NCI-H526 (cell line): ENCODE measurements at places on chromosomes 3 and 15.

GRCh38 chr3:76402926-76403325, 617.6 kb upstream of the ZNF717 start:
- DNase-seq, result no peak

GRCh38 chr3:38105525-38105924, 31.4 kb downstream of the ACAA1 start:
- no peak for DNase-seq

GRCh38 chr15:98743177-98743576, 94.8 kb downstream of the IGF1R start:
- DNase-seq, result no peak

DNA sequence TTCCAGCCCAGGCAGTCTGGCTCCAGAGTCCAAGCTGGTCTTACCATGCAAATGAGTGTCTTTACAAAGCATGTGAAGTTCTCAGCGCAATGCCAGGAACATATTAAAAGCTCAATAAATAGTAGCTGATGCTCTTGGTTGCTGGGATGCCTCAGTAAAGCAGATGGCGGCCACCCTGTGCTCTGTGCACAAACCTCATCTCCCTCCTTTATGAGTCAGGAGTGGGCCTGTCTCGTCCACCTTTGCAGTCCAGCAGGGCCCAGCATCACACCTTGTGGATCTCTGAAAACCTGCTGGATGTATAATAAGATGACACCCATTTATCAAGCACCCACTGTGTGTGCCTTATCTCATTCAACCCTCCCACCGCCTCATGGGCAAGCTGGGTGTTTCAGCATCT, 42.7 kb downstream of the FAM174B start:
- peak; percentile 14 for DNase-seq

- no peak for DNase-seq
Observed at GRCh38 chr3:30680789-30681648, 74.6 kb downstream of the TGFBR2 start.

DNA sequence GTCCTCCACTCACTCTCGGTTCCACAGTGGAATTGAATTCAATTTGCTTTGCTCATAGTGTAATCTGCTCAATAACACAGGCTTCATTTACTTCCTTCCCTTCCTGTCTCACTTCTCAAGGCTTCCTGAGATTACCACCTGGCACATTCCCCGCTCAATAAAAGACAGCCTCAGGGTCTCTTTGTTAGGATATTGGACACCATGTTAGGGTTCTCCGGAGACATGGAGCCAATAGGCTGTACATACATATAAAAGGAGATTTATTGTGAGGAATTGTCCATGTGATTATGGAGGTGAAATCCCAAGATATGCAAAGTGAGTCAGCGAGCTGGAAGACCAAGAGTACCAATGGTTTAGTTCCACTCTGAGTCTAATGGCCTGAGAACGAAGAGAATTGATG, 974.5 kb downstream of the CADM2 start:
- DNase-seq, result no peak

DNA sequence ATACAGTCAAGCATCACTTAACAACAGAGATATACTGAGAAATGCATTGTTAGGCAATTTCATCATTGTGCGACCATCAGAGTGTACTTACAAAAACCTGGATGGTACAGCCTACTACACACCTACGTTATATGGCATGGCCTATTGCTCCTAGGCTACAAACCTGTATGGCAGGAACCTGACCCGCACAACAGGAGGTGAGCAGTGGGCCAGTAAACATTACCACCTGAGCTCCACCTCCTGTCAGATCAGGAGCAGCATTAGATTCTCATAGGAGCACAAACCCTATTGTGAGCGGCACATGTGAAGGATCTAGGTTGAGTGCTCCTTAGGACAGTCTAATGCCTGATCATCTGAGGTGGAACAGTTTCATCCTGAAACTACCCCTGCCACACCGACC, 89.7 kb downstream of the SCAPER start:
- DNase-seq, result no peak

DNA sequence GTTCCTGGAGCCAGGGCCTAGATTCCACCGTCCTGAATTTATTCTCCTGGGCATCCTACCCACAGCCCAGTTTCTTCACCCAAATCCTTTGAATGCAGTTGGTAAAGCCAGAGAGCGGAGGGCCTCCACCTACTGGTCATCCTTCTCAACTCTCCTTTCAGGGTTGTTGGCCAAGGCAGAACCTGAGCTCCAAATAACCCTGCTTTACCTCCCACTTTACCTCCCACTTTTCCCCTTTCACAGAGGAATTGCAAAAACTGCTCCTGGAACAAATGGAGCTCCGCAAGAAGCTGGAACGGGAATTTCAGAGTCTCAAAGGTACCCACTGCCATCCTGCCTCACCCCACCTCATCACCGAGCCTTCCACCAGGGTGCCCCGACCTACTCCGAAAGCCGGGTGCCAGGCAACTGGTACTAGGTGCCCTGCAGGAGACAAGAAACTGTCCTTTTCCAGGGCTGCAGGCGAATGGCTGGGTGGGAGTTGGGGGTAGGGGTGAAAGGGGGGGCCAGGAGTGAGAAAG, 6.8 kb downstream of the SKOR1 start:
- peak; percentile 67 for DNase-seq

- DNase-seq, result no peak
Observed at GRCh38 chr3:107421170-107421792, 44.0 kb downstream of the CCDC54 start.

DNA sequence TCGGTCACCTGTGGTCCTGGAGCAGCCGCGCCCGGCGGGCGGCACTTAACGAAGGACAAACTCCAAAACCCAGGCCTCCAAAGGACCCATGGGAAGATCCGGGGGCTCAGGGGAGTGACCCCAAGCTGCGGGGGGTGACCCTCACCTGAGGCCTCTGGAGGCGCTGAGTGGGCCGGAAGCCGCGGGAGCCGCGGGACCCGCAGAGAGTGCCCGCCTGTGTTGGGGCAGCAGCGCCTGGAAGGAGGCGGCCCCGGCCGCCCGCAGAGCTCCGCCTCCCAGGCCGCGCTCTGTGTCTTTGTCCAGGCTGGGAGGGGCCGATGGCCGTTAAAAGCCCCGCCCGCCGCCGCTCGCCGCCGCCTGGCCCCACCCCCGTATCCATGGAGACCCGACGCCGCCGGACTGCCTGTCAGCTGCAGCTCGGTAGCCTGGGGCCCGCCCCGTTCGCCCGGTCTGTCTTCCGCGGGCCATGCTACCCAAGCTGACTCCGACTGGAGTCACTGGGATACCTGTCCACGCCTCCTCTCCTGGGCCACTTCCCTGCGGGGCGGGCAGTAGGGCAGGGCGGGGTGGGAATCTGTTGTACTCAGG, 15.3 kb upstream of the FANCD2 start:
- DNase-seq, result peak; percentile 95

DNA sequence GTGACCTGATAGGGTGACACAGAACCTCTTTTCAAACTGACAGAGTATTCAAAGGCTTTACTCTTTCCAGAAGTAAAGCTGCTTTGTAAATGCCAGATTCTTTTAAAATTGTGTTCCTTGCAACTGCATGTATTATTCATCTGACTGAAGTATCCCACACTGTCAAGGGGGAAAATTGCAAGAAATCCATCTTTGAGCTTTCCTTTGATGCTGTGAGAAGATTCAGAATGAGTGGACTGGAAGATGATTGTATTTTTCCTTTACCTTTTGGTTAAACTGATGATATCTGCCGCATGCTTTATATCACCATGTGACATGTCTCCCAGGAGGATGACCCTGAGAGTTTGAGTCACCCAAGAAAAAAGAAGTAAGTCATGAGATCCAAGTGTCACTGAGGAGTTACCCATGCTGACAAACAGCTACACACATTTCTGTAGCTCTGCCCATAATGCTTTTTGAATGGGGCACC, 250.8 kb upstream of the CBLB start:
- no peak for DNase-seq

DNA sequence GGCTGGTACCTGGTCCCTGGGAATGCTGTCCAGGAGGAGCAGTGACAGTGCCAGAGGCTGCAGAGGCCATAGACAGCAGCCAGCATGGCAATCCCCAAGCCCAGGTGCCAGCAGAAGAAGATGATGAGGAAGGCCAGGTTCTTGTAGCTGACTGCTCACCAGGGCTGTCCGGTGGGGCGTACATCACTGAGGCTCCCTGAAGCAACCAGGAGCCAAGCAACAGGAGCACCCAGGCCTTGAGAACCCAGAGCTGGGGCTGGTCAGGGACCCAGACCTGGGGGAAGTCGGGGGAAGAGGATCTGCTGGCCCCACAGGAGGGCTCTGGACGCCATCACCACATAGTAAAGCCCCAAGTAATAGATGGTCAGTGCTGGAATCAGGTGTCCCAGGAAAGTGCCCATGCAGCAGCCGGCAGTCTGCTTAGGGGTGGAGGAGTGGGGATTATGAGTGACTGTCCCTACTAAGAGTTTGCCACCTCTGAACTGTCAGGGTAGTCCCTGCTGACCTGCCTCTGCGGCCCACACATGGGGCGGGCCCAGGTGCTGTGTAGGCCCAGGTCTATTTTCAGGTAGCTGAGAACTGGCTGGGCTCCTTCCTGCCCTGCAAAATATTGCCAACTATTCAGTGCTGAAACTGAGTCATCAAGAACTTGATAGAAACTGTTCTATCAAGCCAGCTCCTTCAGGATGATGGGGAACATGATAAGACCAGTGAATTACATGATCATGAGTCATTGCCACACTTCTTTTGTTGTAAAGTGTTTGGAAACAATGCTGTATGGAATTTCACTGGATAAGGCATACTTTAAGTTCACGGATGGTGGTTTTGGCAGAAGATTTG, 68.7 kb downstream of the CHRD start:
- DNase-seq, result no peak

DNA sequence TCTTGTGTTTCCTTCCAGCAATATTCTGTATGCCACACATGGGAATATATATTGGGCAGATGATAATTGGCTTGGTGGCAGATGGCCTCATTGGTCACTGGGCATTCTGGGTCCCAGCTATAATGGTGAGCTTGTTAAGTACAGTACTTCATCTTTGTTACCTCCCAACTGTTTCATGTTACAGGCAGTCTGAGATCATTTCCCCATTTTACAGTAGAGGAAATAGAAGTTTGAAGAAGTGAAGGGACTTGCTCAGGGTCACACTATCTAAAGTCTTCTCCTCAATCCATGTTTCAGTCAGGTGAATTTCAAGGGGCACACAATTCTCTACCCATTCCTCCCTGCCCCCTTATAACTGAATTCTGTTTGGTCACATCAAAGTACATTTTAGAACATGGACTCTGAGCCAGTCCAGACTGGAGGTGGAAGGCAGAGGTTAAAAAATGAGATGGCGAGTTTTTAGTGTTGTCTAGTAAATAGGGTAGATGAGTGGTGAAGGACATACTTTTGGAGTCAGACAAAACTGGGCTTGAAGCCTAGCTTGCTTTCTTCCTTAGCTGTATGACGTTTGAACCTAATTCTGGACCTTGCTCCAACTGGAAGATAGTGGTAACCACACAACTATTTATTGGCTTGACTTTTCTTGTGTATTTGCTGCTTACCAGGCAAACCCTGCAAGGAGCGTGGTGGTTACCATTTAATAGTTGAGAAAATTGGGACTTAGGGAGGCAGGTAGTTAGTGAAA, 2.5 kb downstream of the EEFSEC start:
- DNase-seq, result no peak

GRCh38 chr3:184945886-184946625, 134.1 kb downstream of the VPS8 start:
- no peak for DNase-seq

- no peak for DNase-seq
Observed at GRCh38 chr3:99696497-99696896, 58.1 kb downstream of the COL8A1 start.

GRCh38 chr3:62774221-62774620, 101.0 kb downstream of the CADPS start:
- DNase-seq, result no peak

DNA sequence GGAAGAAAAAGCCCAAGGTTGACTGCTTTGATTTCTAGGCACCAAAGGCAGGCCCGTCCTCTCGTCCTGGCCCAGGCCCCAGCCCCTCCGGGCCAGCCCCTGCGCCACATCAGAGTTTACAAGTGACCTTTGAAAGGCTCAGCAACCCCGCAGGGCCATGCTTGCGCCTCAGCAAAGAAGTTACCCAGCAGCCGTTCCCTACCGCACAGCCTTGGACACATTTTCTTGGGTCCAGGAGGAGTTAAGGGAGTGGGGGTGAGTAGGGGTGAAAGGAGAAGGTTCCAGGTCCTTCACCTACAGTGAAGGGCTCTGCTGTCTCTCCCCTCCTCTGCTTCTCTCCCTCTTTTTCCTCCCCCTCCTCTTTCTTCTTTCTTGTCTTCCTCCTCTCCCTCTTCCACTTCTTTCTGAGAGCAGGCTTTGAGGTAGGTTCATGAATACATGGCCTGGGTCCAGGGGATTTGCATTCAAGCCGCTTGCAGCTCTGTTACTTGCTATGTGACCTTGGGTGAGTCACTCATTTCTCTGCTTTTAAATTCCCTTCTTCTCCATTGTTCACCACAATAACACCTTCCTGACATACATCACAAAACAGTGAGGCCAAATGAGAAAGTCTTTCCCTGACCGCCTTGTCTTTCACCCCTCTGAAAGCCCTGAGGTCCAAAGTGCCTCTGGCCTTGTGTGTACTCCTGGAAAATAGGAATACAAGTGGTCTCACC, 223.3 kb upstream of the TPRG1 start:
- DNase-seq, result no peak

- peak; percentile 20 for DNase-seq
Observed at GRCh38 chr3:125165189-125165947, 47.2 kb downstream of the SLC12A8 start.

- DNase-seq, result no peak
Observed at GRCh38 chr3:189276444-189277219, 104.9 kb downstream of the TPRG1 start.

GRCh38 chr3:122581622-122582021, 4.2 kb downstream of the PARP15 start:
- no peak for DNase-seq

- no peak for DNase-seq
Observed at GRCh38 chr15:52290329-52290728, 5.3 kb downstream of the MYO5C start.

GRCh38 chr3:120470870-120471269, 20.1 kb upstream of the FSTL1 start:
- DNase-seq, result no peak

DNA sequence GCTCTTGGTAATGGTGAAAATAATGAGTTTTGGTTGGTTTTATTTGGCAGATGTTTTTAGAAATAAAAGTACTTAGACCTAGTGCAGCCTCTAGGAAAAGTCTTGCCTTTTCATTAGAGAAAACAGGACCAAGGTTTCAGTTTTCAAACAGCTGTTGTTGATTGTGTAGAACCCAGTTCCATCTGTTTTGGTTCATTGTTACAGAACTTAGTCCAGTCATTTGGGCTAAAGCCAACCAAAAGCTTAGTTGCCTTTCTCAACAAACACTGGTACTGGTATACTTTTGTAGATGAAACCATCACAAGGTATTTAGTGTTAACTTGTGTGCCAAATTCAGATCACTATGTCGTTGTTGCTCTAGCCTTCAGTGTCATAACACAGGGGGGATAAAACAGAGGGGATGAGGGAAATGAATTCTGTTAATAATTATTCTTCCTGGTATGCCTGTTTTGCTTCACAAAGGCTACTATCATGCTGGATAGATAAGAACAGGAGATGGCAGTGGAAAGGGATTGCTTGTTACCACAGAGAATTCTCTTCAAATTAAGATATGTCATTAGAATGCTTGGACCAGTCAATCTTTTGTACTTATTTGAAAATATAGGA, 12.6 kb upstream of the APH1B start:
- DNase-seq, result no peak

- DNase-seq, result no peak
Observed at GRCh38 chr3:25854635-25855034, 64.7 kb downstream of the OXSM start.
